Karpas-422 (cell line): ENCODE measurements at places on chromosomes 12 and 14. TPM values are rescaled to one million over a fixed set of nuclear protein-coding genes. Genes with fewer than 3 reads are reported as not detected.
A peak's percentile ranks its signal among the peaks of the same experiment; 100 is the strongest.

- H3K36me3 ChIP-seq, result no peaks in the 10 kb centered on the region
- H3K27ac ChIP-seq, result no peak overlapping the region
- H3K4me3 ChIP-seq, result no peak overlapping the region
- H3K4me1 ChIP-seq, result no peaks in the 10 kb centered on the region
- no peaks in the 10 kb centered on the region for H3K27me3 ChIP-seq
Measured at GRCh38 chr12:129559776-129560175, 344.0 kb downstream of the TMEM132D start.

DNA sequence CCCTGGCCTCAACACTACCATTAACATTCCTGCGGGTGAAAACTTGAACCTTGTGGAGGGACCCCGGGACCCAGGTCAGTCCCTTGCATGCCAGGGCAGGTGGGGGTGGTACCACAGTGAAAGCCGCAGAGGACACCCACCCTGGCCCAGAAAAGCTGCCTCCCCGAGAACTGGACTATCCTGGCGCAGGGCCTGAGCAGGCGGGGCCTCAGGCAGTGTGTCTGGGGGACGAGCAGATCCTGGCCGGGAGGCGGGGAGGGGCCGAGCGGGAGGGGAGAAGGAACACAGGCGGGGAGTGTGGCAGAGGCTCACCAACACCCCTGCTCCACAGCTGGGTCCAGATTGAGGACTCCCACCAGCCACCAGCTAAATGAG lies 10.0 kb downstream of the AHNAK2 start:
- no peaks in the 10 kb centered on the region for H3K27me3 ChIP-seq
- H3K4me3 ChIP-seq, result peak overlapping the region; percentile 51
- no peak overlapping the region for H3K27ac ChIP-seq

GRCh38 chr14:72812292-72812851 lies 81.5 kb downstream of the DPF3 start:
- H3K4me1 ChIP-seq, result peaks cover 5% of the 10 kb centered on the region
- H3K27ac ChIP-seq, result no peak overlapping the region
- no peak overlapping the region for H3K4me3 ChIP-seq
- DNase-seq, result no peak

DNA sequence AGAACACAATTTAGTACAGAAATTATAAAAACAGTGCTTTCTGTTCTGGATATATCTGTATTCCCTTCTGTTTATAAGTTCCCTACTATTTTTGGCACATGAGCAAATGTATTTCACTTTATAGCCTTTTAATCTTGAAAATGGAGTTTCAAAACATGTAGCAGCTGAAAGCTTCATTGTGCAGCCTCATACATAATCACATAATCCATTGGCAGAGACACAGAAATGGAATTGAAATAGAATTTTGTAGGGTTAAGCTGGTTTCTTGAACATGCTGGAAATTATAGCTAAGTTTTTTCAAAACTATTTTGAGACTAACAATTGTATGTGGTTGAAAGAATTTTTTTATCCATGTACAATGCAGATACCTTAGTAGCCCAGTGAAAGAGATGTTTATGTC lies 614.3 kb upstream of the MDGA2 start:
- H3K36me3 ChIP-seq, result no peaks in the 10 kb centered on the region
- no peak overlapping the region for H3K4me3 ChIP-seq
- no peak for DNase-seq

- no peak overlapping the region for H3K4me3 ChIP-seq
- no peaks in the 10 kb centered on the region for H3K27me3 ChIP-seq
- peaks cover 73% of the 10 kb centered on the region for H3K36me3 ChIP-seq
- no peak for DNase-seq
- H3K27ac ChIP-seq, result peak overlapping the region; percentile 93
- peaks cover 65% of the 10 kb centered on the region for H3K4me1 ChIP-seq
Measured at GRCh38 chr12:14949631-14950030, 11.3 kb upstream of the ERP27 start.

DNA sequence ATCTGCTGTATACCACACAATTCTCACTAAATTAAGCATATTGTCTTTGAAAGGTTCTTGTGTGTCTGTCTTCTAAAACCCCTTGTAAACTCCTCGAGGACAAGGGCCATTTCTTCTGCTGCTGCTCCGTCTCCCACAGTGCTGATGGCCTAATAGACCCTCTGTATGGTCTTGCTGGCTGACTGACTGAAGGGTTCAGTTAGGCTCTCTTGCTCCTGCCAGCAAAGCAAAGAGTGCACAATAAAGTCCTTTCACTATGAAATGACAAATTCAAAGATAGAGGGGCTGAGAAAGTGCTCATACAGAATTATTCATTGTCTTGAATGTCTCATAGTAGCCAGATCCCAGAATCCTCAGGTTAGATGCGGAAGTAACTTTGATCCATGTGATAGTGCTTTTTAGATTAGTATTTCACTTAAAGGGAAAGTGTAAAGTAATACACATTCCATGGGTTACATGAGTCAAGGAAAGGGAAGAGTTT lies 14.2 kb upstream of the RIOX1 start:
- no peak for DNase-seq
- no peak overlapping the region for H3K27ac ChIP-seq
- no peaks in the 10 kb centered on the region for H3K36me3 ChIP-seq
- no peaks in the 10 kb centered on the region for H3K4me1 ChIP-seq
- no peak overlapping the region for H3K4me3 ChIP-seq

- H3K4me3 ChIP-seq, result no peak overlapping the region
- DNase-seq, result no peak
- H3K27ac ChIP-seq, result no peak overlapping the region
- H3K36me3 ChIP-seq, result no peaks in the 10 kb centered on the region
Measured at GRCh38 chr12:40145896-40146295, 40.0 kb upstream of the SLC2A13 start.

- no peaks in the 10 kb centered on the region for H3K36me3 ChIP-seq
- no peaks in the 10 kb centered on the region for H3K27me3 ChIP-seq
- H3K4me1 ChIP-seq, result no peaks in the 10 kb centered on the region
- H3K4me3 ChIP-seq, result no peak overlapping the region
- DNase-seq, result no peak
Measured at GRCh38 chr12:130465046-130465445, 127.4 kb downstream of the PIWIL1 start.

- no peak for DNase-seq
- peaks cover 20% of the 10 kb centered on the region for H3K4me1 ChIP-seq
- no peaks in the 10 kb centered on the region for H3K27me3 ChIP-seq
- H3K36me3 ChIP-seq, result no peaks in the 10 kb centered on the region
Measured at GRCh38 chr14:84533181-84533725, 996.7 kb upstream of the FLRT2 start.

DNA sequence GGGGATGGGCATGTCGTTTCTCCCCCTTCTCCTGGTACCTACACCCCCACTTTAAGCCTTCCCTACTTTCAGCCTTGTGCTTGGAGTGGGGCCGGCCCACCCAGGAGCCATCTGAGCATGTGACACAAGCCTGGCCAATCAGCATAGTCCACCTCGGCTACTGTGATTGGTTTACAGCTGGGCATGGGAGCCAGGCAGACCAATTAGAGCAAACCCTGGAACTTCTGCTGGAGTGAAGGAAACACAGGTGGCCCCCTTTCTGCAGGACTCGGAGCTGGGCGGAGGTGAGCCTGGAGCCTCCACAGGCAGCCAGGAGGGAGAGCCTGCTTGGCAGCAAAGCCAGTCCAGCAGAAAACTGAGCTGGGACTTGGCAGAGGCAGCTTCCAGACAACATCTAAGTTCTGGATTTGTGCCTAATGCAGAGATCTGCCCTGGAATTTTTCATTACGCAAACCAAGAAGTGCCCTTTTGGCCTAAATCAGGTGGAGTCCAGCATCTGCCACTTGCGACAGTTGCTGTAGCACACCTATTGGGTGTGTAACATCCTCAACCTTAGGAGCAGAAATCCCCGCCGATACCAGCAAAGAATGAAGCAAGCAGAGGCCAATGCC lies 59.5 kb downstream of the SCARB1 start:
- no peaks in the 10 kb centered on the region for H3K27me3 ChIP-seq
- peaks cover 37% of the 10 kb centered on the region for H3K36me3 ChIP-seq
- H3K4me3 ChIP-seq, result no peak overlapping the region
- DNase-seq, result peak; percentile 79

GRCh38 chr12:92070054-92070863 lies 75.4 kb downstream of the BTG1 start:
- no peak overlapping the region for H3K4me3 ChIP-seq
- H3K36me3 ChIP-seq, result no peaks in the 10 kb centered on the region
- no peak for DNase-seq
- H3K27ac ChIP-seq, result no peak overlapping the region

- no peak overlapping the region for H3K27ac ChIP-seq
- no peak for DNase-seq
- no peaks in the 10 kb centered on the region for H3K36me3 ChIP-seq
- H3K4me1 ChIP-seq, result no peaks in the 10 kb centered on the region
- H3K27me3 ChIP-seq, result no peaks in the 10 kb centered on the region
Measured at GRCh38 chr12:67590149-67590790, 58.3 kb upstream of the DYRK2 start.

Gene PLEKHH1
- total RNA-seq, result 0.83 and 3.7 TPM in 2 replicates

Gene TCHP
- 11.8 and 17.0 TPM in 2 replicates for total RNA-seq

Gene SLC7A7
- 1.9 and 3.5 TPM in 2 replicates for total RNA-seq

Gene CLEC2D
- total RNA-seq, result 1.5 and 3.2 TPM in 2 replicates

Gene MIPOL1
- not detected in 2 replicates for total RNA-seq

Gene BICDL1
- total RNA-seq, result 28.5 and 57.6 TPM in 2 replicates

Gene DAO
- not detected in 2 replicates for total RNA-seq

Gene TPPP2
- not detected in 2 replicates for total RNA-seq
